Right hindlimb (tissue), 1 donor: ENCODE measurements at places on chromosomes 4 and X.
A peak's percentile ranks its signal among the peaks of the same experiment; 100 is the strongest.

DNA sequence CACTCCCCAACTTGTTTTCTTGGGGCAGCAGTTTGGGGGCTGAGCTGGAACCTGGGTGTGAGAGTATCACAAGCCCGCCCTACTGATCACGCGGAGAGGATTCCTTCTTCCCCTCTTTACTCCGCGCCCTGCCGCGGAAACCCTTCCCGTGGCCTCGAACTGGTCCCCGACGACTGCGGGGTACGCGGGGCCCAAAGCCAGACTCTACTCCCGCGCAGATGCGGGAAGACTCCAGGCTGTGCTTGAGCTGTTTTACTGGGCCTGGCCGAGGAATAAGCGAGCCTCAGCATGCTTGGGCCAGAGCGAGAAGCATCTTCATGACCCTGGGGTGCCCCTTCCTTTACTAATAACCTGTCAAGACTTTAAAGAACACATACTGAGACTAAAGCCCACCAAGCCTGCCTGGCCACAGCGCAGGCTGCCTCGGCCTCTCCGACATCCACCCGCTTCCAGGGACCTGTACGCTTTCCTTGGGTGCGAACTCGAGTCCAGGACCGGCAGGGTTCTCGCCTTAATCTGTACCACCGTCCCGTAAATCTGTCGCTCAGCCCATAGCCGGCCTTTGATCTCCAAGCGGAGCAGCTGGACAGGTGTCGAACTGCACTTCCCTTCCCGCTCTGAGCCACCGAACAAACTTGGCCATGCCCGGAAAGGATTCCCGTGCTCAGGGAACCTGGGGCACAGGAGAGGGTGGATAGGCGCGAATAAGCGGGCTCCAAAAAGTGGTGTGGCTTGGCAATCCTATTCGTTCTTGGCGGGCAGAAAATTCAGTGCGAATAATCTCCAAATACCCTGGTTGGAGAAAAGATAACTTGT, 55.0 kb upstream of the TMEM33 start:
- no peak for DNase-seq

GRCh38 chr4:6749340-6750171, 33.0 kb upstream of the KIAA0232 start:
- peak; percentile 70 for DNase-seq

DNA sequence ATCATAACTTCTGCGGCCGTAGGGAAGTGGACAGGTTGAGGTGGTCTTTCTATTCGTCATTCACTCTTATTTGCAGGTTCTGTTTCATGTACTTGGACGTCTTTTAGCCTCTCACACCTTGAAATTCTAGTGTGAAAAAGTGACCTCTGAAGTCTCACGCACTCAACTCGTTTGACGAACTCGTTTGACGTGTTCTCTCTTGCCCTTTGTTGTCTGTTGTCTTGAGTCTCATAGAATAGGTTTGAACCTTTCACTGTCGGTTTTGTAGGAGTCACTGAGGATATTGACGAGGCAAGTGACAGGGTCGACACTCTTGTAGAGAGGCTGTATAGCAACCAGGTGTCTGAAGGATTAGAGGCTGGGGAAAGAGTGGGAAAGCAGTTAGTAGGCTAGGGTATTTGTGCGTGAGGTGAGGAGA, 1.1 kb upstream of the PGRMC2 start:
- DNase-seq: no peak

GRCh38 chrX:15579778-15580747, 20.7 kb downstream of the ACE2 start:
- DNase-seq: no peak
